Sigmoid colon (tissue), 7 donors: ENCODE measurements at places on chromosomes 4 and X. TPM values are rescaled to one million over a fixed set of nuclear protein-coding genes. Genes with fewer than 3 reads are reported as not detected.

CNGA1 gene
- 3.0 TPM for polyA plus RNA-seq

CXCL10 gene
- polyA plus RNA-seq: not detected

NAA11 gene
- polyA plus RNA-seq: not detected

JCHAIN gene
- polyA plus RNA-seq: 88.9 TPM

ADH7 gene
- 0.03 TPM for polyA plus RNA-seq

TIMP1 gene
- 164 TPM for polyA plus RNA-seq

PPBP gene
- 0.38 TPM for polyA plus RNA-seq

XKRX gene
- polyA plus RNA-seq: 0.23 TPM

RBMX gene
- polyA plus RNA-seq: 58.7 TPM

NRK gene
- not detected for polyA plus RNA-seq

PDE6B gene
- under 0.01 TPM for polyA plus RNA-seq
